Activated naive CD4-positive, alpha-beta T cell treated with anti-CD3 and anti-CD28 coated beads for 36 hours (primary cell): ENCODE measurements at places on chromosomes 7 and 10. TPM values are rescaled to one million over a fixed set of nuclear protein-coding genes. Genes with fewer than 3 reads are reported as not detected.
A peak's percentile ranks its signal among the peaks of the same experiment; 100 is the strongest.

DNA sequence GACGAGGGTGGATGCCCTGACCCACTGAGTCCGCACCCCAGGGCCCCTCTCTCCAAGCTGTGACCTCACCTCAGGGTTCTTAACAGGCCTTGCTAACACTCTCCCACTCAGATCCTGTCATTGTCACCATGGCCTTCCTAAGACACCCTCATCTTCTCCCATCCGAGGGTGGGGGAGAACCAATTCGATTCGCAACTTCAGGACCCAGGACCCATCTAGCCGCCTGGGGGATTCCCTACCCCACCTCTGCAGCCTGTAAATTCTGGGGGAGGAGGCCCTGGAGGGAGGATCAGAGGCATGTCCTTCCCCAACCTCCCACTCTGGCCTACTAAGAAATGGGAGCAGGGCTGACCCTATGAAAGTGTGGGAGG is 17.4 kb downstream of the TRIM8 start:
- no peak for DNase-seq

- no peak for DNase-seq
Observed at GRCh38 chr7:54330216-54330800, 211.9 kb upstream of the VSTM2A start.

DNA sequence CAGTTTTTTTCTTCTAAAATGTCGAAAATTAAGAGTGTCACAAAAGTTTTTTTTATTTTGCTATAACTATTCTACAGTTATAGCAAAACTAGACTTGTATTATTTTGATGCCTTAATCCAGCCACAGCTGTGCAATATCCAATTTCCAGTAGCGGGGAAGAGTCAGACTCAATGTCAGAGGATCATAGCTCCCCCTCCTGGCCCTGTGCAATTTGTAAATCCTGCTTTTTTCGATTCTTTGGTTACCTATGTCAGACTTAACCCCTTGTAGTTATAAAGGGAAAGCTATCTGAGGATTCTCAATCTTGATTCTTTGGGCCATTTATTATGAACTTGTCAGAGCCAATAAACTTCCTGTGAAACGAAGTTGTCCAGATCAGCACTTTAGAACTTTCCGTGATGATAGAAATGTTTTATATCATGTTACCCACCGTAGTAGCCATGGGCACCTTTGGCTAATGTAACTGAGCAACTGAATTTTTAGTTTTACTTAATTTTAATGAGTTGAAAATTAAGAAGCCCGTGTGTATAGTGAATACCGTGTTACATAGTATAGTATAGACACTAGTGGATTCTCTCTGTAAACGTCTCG is 87.7 kb upstream of the PRKCQ start:
- peak; percentile 77 for DNase-seq

- DNase-seq = no peak
Observed at GRCh38 chr7:16660702-16661464, 14.9 kb downstream of the BZW2 start.

GRCh38 chr10:11823122-11823988 is at the start of gene PROSER2:
Gene PROSER2 (plus strand): TSS chr10:11823356. CDS start chr10:11852078, 28,722 bp downstream.
- peak; percentile 21 for DNase-seq

GRCh38 chr7:95342642-95343307 is 18.4 kb upstream of the PON1 start:
- DNase-seq = no peak

DNA sequence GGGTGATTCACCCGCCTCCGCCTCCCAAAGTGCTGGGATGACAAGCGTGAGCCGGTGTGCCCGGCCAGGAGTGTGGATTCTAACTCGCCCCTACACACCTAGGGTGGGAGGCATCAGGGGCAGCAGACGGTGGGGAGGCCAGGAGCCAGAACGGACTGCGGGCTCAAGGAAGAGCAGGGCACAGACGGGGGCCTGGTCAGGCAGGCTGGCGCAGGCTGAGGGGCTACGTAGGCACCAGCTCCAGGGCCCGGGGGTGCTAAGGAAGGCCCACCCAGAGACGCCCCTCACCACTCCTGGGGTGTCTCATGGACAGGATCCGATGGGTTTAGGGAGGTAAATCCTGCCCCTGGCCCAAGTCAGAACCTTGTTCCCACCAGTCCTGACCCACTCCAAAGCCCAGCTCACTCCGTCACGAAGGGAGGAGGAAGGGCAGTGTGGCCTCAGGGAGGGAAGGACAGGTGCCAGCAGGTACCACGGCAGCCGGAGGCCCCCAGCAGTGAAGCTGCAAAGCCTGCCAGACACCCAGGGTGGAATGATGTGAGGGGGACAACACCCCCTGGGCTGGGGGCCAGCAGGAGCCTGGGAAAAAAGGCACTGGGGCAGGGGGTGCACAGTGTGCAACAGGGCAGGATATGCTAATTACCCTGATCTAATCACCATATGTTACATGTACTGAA is 251.4 kb downstream of the MAD1L1 start:
- no peak for DNase-seq

DNA sequence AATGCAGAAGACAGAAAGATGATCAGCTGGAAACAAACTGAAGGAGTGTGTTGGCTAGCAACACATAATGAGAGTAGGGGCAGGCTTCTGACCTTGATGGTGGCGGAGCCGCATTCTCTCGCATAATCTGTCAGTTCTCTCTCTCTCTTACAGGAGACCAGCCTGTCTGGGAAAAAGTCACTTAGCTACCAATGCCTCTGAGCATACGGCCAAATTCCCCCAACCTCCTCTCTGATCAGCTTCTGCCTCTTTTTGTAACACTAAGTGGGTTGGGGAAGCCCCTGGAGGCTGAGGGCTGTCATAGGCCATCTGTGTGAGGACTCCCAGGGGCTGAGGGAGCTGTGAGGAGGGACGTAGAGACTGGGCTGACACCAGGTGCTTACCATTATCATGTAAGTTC is 104.6 kb downstream of the HIPK2 start:
- peak; percentile 81 for DNase-seq

- DNase-seq = no peak
Observed at GRCh38 chr7:107610323-107610722, 30.3 kb downstream of the BCAP29 start.

DNA sequence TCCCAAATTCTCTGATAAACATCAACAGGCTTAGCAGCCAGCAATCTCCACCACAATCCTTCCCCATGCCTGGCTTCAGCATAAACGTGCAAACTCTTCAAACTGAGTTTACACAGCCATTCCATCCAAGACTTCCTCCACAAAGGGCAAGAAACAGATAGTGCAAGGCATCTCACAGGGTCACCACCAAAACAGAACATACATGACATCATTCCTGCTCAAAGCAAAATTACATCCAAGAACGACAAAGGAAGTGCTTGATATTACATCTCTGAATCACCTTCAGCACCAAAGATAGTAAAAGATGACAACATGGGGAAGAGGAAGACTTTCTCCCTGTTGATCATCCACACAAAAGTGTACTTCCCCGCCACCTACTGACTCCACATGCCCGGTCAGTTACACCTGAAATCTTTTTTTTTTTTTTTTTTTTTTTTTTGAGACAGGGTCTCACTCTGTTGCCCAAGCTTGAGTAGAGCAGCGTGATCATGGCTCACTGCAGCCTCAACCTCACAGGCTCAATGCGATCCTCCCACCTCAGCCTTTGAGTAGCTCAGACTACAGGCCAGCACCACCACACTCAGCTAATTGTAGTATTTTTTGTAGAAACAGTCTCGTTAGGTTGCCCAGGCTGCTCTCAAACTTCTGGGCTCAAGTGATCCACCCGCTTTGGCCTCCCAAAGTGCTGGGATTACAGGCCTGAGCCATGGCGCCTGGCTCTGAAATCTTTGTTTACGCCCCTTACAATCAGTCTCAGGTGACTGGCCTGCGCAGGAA is 127.5 kb downstream of the PARD3 start:
- no peak for DNase-seq

DNA sequence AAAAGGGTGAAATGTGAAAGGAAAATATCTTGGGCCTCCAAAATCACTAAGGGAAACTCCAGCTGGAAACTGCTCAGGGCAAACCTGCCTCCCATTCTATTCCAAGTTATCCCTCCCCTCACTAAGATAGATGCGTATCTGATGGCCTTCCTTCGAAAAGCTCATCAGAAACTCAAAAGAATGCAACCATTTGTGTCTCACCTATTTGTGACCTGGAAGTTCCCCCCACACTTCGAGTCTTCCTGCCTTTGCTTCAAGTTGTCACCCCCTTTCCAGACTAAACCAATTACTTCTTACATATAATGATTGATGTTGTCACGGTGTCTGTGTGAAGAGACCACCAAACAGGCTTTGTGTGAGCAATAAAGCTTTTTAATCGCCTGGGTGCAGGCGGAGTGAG is 69.3 kb downstream of the ST8SIA6 start:
- DNase-seq = no peak

Gene GUSB
- 44.0 TPM for total RNA-seq

Gene MACC1
- total RNA-seq = not detected

Gene MMP21
- not detected for total RNA-seq

Gene WEE2
- total RNA-seq = not detected

Gene AKR1C2
- 0.10 TPM for total RNA-seq
